ENCODE measurements at places on chromosomes 11 and 22.

DNA sequence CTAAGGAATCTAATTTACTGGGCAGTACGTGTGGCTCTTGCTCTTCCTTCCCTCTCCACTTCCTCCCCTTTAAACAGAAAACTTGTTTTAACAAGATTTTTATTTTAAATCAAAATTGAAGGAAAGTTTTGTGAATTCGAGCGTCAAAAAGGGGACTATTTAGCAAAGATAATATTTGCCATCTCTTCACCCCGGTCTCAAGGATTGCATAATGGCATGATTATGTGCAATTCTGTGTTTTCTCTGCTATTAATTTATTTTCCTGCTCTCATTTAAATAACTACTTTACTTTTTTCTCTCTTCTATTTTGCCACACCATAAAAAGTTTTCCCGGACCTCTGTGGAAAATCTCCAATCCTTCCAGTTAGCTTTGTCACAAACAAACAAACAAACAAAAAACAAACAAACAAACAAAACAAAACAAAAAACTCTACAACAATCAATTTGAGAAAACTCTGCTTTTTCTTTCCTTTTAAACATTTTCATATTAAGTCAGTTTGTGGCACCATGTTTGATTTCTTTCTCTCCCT, 10.2 kb upstream of the PAX6 start:
- no peak for DNase-seq

DNA sequence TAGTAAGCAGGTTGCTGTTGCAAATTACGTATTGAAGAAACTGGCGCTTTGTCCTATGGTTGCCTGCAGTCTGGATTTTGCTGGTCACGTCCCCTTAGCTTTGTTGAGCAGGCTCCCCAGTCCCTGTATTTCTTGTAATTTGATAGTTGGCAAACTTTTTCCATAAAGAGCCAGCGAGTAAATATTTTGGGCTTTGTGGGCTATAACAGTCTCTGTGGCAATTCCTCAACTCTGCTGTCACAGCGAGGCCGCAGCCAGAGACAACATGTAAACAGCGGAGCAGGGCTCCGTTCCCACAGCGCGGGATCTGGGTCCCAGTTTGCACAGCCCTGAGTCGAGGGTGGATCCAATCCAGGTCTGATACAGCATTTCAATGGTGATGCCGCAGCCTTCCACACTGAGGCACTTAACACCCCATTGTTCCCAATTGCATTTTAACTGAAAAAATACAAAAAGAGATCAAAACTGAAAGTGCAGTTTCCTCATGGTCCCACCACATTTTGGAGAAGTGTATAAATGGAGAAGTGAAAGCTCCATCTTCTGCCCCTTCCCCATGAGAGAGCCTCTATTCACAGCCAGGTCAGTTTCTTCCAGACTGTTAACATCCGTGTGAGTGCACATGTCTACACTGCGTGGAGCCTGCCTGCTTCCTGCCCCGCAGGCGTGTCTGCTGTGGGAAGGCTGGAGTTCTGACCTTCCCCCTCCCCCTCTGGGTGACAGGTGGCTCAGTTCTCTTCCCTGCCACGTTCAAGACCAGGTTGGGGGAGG, 89.1 kb downstream of the RPS6KA4 start:
- peak; percentile 58 for DNase-seq

DNA sequence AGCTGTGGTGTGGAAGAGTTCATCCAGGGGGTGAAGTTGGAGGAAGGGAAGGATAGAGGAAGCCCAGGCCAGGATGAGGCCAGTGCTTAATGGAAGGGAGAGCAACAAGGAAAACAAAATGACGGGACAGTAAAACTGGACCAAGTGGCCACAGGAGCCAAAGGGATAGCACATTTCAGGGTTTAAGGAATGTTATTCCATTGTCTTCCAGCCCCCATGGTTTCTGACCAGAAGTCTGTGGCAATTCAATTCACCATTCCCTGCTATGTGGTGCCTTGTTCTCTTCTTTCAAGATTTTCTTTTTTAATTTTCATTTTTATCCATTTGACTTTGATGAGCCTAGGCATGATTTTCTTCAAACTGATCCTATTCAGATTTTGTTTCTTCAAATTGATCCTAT, 22.5 kb downstream of the IGF2 start:
- DNase-seq, result no peak

DNA sequence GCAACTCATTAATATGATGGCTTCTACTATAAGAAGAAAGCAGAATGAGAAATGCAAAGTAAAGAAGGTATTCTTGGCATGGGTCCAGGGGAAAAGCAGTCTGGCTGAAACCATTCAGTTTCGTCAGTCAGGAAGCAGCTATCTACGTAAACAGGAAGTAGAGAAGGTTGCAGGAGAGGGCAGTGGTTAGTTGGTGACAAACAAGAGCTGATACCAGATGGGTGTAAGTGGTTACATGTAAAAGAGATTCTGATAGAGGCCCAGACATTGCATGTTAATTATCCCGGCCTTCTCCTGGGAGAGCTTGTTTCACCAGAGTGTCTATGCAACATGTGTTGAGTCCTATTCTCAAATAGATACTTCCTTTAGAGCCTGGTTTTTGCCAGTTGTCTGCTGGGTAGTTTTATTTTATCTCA, 58.4 kb upstream of the PSMA1 start:
- no peak for DNase-seq

DNA sequence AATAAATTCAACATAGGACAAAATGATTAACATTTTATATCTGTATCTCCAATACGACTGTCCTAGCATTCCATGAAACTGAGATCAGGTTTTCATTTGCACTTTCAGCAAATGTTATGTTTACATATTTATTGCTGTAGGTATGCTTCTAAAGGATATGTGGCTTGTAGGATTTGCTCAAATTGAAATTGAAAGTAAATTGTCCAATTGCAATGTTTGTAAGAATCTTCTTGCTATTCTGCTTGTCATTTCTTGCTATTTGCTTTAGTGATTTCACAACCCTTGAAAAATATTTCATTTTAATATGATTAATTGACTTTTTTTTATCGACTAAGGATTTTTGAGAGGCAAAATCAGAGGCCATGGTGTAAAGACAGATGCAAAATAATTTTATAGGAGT, 904.2 kb upstream of the RAG2 start:
- DNase-seq, result no peak

- no peak for DNase-seq
Observed at GRCh38 chr11:72373163-72373562, 61.2 kb downstream of the CLPB start.

DNA sequence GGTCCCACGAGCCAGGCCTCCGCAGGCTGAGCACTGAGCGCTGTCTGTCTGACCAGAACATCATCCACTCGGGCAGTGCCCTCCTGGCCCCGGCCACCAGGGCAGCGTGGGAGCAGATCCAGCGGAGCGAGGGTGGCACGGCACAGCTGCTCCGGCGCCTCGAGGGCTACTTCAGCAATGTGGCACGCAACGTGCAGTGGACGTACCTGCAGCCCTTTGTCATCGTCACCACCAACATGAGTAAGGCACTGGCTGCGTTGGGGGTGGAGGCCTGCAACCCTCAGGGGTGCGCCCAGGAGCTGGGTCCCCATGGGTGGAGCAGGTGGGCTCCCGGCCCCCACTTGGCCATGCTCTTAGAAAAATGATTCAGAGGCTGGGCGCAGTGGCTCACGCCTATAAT, 49.7 kb upstream of the PRODH start:
- DNase-seq, result no peak

- no peak for DNase-seq
Observed at GRCh38 chr11:122085264-122085663, 30.8 kb downstream of the BLID start.
